ENCODE measurements at places on chromosomes 2 and 18. TPM values are rescaled to one million over a fixed set of nuclear protein-coding genes. Genes with fewer than 3 reads are reported as not detected.

The ZNF513 gene
- 12.6 TPM for total RNA-seq

The IAH1 gene
- 69.5 TPM for total RNA-seq

The VWC2L gene
- total RNA-seq = not detected

The THOC1 gene
- total RNA-seq = 58.2 TPM

The ACYP2 gene
- total RNA-seq = 22.8 TPM

The CELF4 gene
- total RNA-seq = not detected

The B3GNT7 gene
- total RNA-seq = 2.8 TPM

The FBLN7 gene
- total RNA-seq = 0.07 TPM

The BOLL gene
- not detected for total RNA-seq

The TRIM43 gene
- total RNA-seq = not detected

The SP5 gene
- not detected for total RNA-seq

The GKN2 gene
- not detected for total RNA-seq

The PAIP2B gene
- 2.6 TPM for total RNA-seq

The POTEJ gene
- total RNA-seq = not detected

The SLC14A1 gene
- not detected for total RNA-seq

The CCDC141 gene
- 0.30 TPM for total RNA-seq

The RIT2 gene
- not detected for total RNA-seq

The ARHGAP25 gene
- total RNA-seq = 172 TPM

The ZDBF2 gene
- total RNA-seq = 1.9 TPM

The RGPD3 gene
- total RNA-seq = not detected

The PRKAG3 gene
- not detected for total RNA-seq

The TMEFF2 gene
- total RNA-seq = not detected
